Neural crest cell (in vitro differentiated cells): ENCODE measurements at places on chromosomes 3 and 15. TPM values are rescaled to one million over a fixed set of nuclear protein-coding genes. Genes with fewer than 3 reads are reported as not detected.

The LRRC57 gene
- 42.9 and 43.8 TPM in 2 replicates for total RNA-seq

The PPARG gene
- total RNA-seq, result not detected in 2 replicates

The TRIM42 gene
- not detected in 2 replicates for total RNA-seq

The NDN gene
- total RNA-seq, result 97.3 and 105 TPM in 2 replicates

The NLGN1 gene
- 18.6 and 20.0 TPM in 2 replicates for total RNA-seq

The SH3GL3 gene
- total RNA-seq, result 0.91 and 1.4 TPM in 2 replicates

The FMN1 gene
- total RNA-seq, result 0.09 and 0.70 TPM in 2 replicates

The UQCC5 gene
- 26.2 and 29.8 TPM in 2 replicates for total RNA-seq

The ZNF860 gene
- total RNA-seq, result 0.27 and 0.56 TPM in 2 replicates

The FOXP1 gene
- total RNA-seq, result 20.7 and 22.8 TPM in 2 replicates

The LRTM1 gene
- 0.23 TPM in 1 of 2 replicates, not detected in the other for total RNA-seq

The DPPA2 gene
- total RNA-seq, result 0.86 and 1.1 TPM in 2 replicates

- DNase-seq, result no peak
Measured at GRCh38 chr3:188392076-188392475, 238.1 kb downstream of the LPP start.

DNA sequence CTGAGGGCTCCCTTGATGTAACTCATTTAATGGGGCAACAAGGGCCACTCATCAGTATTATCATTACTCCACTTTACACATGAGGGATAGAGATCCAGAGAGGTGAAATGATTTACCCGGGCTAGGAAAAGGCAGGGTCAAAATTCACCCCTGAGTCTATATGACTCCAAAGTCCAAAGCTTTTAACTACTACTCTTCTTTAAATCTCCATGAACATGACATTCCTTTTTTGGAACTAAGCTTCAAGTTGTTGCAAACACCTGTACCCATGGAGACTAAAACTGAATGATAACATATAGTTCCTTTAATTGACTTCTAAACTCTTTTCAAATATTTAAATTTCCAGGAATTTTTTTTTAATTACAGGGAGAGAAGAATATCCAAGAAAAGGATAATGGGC is 292.9 kb upstream of the GADL1 start:
- no peak for DNase-seq

GRCh38 chr15:31483053-31483985 is 156.7 kb downstream of the KLF13 start:
- no peak for DNase-seq

GRCh38 chr3:40939741-40940130 is 259.6 kb upstream of the CTNNB1 start:
- DNase-seq, result no peak

- no peak for DNase-seq
Measured at GRCh38 chr15:36737430-36737891, 158.0 kb downstream of the CDIN1 start.

DNA sequence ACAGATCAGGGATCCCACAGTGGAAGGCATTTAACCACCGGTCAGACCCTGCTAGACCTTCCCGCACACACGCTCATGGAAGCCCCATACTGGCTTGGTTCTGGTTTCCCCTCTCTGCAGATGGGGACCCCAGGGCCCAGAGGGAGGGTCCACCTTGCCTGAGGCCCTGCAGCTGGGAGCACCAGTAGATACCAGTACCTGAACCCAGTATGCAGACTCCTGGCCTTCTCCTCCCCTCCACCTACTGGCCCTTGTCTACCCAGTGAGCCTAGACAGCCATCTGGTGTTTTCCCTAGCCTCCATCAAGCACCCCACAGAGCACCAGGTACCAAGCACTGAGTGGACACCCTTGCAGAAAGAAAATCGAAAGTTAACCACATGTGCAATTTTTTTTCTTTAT is 65.1 kb downstream of the MEGF11 start:
- no peak for DNase-seq

GRCh38 chr3:176428552-176428951 is 768.7 kb downstream of the TBL1XR1 start:
- DNase-seq, result no peak

DNA sequence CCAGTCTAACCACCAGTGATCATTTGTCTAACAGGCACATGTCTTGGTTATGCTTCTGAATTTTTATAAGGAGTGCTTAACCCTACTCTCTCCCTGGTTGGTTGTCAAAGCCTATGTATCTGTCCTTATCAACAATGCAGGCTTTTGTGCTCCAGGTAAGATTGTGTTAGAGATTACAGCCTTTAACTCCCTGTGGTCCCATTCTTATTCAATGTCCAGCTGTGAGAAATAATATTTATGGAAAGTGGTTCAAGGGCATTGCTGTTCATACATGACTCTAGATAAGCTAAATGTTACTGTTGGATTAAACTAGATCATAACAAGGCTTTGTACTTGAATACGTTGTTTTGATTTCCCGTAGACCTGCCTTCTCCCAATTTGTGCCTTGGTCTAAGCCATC is 146.1 kb upstream of the TSC22D2 start:
- DNase-seq, result no peak

GRCh38 chr15:67585681-67586080 is 43.2 kb downstream of the MAP2K5 start:
- no peak for DNase-seq

DNA sequence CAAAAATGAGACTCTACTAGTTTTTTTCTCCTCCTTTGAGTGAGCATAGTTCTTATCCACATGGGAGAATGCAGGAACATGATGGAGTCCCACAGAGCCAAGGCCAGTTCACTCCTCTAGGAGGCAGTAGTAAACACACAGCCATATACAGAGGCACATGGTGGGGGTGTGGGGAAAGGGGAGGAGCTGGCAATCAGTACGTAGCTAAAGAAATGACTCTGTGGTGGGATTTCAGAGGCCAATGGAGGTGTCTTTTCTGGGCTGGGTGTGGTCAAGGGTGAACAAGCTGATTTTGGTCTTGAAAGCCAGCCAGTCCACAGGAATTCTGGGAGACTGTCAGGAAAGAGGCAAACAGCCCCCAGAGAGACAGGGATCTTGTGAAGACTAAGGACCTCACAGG is 6.6 kb upstream of the RAB11A start:
- peak; percentile 42 for DNase-seq

DNA sequence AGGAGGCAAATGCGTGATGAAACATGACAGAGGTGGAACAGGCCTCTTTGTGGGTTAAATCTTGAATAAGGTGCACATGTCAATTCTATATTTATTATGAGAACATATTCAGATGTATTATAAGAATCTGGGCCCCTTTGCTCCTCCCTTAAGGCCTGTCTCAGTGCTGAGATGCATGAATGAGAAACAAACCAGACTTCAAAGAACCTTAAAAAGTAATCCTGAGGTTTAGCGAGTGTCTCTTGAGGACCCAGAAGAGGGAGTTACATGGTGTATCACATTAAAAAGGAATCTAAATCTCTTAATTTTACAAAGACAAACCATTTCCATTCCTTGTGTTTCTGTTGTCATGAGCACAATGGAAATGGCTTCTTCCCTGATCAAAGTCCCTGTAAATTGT is 170.9 kb upstream of the TBC1D5 start:
- no peak for DNase-seq

- no peak for DNase-seq
Measured at GRCh38 chr15:63351170-63351569, 30.5 kb downstream of the CA12 start.

- no peak for DNase-seq
Measured at GRCh38 chr3:38036906-38037305, 2.1 kb upstream of the DLEC1 start.

GRCh38 chr3:66618066-66618465 is 117.2 kb upstream of the LRIG1 start:
- no peak for DNase-seq

GRCh38 chr3:126888186-126888760 is 94.6 kb upstream of the PLXNA1 start:
- no peak for DNase-seq

- no peak for DNase-seq
Measured at GRCh38 chr3:129032716-129033115, 27.9 kb upstream of the GP9 start.

DNA sequence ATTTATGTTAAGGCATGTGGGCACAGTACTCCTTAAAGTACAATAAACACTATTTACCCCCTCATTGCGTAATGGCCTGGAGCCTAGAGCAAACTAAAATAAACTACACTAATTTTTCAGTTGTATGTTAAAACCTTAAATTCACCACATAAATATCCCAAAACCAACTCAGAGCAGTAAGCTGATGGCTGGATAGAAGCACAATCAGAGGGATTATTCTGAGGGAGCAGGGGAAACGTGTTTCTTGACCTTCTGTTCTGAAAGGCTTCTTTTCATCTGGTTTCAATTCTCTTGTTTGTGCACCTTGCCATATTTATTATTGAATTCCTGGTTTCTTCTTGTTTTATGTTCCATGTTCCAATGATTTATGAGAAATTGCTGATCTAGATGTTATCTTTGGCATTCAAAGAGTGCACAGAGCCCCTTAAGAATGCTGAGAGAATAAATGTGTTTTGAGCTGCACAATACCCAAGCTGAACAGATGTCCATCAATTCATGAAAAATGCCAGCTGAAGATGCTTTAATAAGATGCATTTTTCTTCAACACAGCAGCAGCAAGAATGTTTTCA is 29.6 kb downstream of the RPL22L1 start:
- no peak for DNase-seq

DNA sequence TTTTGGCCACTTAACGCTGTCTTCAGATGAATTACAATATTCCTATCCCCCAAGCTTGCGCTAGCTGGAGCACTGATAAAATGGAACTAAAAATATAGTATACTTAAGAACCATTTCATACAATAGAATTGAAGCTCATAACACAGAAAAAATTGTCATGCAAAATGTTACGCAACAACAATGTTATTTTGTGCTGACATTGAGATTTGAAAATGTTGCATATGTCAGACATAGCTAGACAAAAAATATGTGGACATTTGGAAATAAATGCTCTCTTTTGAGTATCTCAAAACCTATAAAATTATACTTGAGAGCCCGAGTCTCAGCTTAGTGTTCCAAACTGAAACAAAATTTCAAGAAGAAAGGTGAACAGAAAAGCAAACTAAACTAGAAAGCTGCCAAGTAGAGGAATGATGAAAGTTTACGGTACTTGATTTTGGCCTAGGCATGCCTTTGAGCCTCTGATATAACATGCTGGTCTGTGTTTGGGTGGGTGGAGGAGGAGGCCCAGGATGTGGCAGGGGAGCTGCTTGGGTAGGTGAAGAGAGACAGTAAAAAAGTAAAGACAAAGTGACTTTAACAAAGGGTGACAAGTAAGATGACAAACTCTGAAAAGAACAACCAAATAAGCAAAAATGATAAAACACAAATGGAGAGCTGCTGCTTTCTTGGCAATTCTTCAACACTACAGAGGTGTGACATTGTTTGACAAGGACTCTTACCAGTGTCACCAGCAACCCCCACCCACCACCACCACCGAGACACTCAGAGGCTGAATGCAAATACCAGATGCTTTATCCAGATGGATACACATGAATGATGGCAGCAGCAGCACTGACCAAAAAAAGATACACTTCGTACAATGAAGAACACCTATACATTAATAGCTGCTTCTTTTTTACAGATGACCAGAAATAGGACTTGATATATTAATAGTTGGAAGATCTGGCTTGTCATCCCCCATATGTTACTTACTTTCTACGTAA is 129.3 kb upstream of the FEZF2 start:
- no peak for DNase-seq

DNA sequence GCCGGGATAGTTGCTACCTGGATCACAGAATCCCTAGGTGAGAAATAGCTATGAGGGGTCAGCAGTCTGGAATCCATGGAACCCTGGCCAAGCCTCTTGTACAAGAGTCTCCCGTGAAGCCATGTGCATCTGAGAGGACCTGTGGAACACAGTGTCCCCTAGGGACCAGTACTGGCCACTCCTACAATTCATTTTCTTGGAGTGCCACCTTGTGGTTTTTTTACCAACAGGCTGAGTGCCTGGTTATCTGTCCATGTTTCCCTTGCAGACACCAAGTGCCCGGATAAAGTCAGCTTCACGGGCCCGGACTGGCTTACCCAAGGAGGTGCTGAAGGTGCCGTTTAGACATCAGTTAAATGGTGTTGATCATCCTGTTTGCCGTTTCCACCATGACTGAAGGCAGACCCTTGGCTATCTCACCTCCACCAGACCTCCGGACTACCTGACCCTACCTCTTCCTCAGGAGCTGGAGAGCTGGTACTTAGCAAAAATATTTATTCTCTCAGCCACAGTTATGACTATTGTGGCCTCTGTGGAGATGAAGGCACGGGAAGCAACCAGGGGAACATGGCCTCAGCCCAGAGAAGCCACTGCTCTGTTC is 93.9 kb downstream of the RBPMS2 start:
- DNase-seq, result peak; percentile 38

DNA sequence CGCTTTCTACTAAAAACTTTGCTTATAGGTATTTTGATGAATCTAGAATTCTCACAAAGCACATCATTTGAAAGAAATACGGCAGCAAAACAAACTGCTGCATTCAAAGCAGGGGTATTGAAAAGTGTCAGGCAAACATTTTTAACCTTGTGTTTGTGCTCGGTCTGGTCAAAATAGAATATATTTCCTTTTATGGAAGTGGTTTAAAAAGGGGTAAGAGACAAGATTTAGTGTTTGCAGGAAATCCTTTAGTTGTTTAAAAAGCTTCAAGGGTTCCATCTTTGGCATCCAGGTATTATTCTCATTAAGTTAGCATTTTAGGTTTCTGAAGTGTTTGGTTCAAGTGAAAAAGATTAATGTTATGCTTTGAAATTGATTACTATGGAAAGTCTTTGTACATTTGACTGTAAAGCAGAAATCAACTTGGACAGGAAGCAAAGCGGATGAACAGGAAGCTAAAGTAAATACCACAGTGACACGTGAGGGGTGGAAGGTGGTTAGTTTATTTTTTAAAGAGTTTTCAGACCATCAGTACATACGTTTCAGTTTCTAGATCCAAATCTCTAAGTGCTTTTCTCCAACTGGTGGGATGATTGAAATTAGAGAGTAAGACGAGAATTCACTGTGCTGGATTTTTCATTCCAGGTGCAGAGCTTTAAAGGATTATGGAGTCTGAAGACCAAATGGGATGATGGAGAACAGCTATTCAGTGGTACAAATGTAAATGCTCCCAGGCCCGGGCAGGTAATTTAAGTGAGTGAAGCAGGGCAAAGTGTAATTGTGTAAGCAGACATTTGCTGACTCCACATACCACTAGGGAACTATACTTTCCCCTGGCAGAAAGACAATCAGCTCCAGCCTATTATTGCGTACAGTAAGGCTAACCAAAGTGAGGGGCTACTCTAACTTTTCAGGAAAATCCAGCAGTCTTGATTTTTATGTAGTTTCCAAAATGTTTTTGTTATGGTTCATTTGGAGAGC is 341.8 kb upstream of the TBL1XR1 start:
- no peak for DNase-seq

GRCh38 chr3:13110678-13111116 is 37.5 kb upstream of the IQSEC1 start:
- no peak for DNase-seq
